ENCODE measurements at places on chromosomes 7 and 10. TPM values are rescaled to one million over a fixed set of nuclear protein-coding genes. Genes with fewer than 3 reads are reported as not detected.

GRCh38 chr7:16368885-16369284 lies 52.5 kb downstream of the CRPPA start:
- DNase-seq, result no peak

Gene GTPBP10
- 22.3 TPM for polyA plus RNA-seq

DNA sequence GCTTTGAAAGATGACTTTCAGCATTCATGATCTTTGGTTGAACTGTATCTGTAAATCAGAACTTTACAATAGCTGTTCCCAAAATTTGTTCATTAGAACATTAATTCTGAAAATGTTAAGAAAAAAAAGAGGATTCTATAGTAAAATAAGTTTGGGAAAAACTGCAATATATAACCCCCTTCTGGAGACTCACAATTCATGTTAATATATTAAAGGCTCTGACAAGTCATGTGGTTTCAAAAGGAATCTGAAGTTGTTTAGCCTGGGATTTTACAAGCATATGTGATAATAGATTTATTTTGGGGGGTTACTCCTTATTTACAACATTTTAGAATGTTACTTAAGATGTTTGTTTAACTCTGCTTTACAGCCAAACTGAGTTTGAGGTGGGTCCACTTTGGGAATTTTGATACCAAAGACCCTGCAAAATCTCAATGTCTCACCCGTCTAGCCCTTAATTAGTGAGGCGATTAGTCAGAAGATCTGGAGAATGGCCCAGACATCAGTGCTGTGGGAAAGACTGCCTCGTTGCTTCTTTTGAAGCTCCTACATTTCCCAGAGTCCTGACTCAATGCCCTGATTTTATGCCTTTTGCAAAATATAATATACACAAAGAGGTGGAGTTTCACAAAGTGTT lies 40.0 kb downstream of the CDK1 start:
- peak; percentile 57 for DNase-seq

Gene AP3M1
- 52.4 TPM for polyA plus RNA-seq

DNA sequence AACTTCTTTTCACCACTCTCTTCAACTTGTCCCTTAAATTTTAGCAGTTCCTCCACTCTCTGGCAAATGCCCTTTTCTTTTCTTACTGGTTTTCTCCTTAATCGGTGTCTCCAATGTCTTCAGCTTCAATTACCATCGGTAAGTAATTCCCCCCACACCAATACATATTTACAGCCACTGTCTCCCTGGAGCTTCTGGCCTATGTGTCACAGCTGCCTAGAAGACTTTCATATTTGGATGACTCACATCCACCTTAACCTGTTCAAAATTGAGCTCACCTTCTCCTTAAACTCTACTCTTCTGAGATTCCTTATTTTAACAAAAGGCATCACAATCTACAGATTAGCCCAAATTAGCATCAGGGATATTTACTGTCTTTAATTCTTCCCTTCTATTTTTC lies 380.4 kb downstream of the POM121L12 start:
- no peak for DNase-seq

GRCh38 chr7:127717502-127718339 lies 65.7 kb downstream of the SND1 start:
- no peak for DNase-seq

- no peak for DNase-seq
Measured at GRCh38 chr7:35725280-35725680, 30.3 kb upstream of the HERPUD2 start.

DNA sequence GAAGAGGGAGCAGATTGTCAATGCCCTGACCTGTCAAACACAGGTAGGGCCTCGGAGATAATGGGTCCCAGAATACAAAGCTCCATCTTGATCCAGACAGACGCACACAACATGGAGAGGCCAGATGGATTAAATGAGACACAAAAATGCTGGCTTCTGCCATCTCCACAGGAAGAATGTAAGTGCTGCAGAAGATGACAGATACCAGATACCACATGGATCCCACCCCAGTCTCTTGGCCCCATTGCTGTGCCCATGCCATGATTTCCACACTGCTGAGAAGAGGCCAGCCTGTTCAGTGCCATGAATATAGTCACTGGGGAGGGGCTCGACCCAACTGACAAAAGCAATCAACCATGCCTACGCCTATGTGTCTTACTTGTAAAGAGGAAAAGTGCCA lies 487.9 kb downstream of the PARD3 start:
- DNase-seq, result no peak

DNA sequence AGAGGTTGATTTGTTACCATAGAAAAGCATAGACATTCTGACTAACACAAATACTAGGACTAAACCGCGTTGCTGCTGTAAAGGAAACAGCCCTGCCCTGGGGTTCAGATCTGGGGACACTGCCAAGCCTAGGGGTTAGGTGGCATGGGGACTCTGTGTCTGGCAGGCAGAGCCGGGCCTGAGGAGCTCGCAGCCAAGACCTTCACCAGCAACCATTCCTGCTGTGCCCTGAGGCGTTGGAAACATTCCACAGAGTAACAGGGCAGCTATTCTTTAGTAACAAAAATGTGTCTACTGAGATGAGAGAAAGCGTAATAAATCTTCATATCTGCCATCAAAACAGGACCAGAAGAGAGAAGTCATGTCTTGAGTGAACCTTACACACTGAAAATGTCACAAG lies 280.5 kb downstream of the POM121L12 start:
- DNase-seq, result peak; percentile 33

Gene EGR2
- 1.3 TPM for polyA plus RNA-seq

DNA sequence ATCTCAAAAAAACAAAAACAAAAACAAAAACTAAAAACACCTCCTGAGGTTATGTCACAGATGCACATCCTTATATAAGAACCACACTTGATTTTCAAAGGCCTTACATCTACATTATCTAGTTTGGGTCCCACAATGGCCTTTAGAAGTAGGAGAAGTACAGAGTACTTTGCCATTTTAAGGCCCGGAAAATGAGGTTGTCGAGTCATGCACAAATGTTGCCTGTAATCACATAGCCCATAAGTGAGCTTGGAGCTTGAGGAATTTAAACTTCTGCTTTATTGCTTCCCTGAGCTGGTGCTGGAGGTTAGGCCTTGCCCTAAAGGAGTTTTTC lies 9.7 kb upstream of the MKRN1 start:
- no peak for DNase-seq

DNA sequence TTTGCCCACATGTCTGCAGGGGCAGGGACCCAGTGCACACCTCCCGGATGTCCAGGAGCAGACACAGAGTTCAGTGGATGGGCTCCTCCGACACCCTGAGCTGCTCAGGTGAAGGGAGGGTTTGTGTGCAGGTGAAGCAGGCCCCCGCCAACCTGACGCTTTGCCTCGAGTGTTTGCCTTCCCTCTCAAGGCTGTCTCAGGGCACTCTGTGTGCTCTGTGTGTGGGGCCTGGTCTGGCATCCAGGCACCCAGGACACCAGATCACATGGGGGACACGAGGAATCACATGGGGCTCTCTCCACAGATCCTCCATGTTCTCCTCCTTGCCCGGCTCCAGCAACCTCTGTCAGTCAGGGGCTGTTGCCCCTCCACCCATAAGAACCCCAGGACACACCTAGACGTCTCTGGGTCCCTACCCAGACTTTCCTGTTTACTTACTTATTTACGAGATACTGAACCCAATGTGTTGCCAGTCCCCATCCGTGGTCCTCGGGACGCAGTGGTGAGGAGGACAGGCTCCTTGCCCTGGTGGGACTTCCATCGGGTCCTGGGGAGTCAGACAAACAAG lies 99.5 kb downstream of the HTR5A start:
- DNase-seq, result no peak

DNA sequence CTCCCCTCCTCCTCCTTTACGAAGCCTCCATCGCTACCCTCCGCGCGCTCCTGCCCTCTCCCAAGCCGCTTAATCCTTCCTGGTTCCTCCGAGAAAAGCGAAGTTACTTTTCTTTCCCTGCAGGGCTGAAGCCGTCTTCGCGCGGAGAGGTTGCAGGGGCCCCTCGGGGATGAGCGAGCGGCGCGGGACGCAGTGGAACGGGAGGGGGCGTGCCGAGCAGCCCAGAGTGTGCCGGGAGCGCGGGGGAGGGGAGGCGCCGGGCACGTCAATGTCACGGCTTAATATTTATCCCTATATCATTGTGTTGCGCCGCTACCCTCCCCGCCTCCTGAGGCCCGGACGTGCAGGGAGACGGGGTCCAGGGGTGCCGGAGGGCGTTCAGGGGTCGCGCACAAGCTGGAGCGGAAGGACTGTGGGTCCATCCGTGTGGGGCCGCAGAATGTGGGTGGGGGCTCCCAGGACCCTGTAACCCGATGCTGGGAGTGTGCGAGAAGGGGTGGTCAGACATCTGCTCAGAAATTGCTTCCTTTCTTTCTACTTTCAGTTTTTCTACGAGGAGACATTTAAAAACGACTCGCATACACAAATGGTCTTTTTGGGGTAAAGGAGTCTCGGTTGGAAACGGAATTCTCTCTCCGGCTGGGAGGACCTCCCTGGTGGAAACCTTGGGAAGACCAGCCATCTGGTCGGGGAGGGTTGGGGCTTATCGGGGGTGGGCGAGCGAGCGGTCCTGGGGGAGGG lies 2.4 kb downstream of the CDK6 start:
- peak; percentile 82 for DNase-seq

Gene ZNF438
- 6.5 TPM for polyA plus RNA-seq

Gene TBXAS1
- 39.5 TPM for polyA plus RNA-seq

DNA sequence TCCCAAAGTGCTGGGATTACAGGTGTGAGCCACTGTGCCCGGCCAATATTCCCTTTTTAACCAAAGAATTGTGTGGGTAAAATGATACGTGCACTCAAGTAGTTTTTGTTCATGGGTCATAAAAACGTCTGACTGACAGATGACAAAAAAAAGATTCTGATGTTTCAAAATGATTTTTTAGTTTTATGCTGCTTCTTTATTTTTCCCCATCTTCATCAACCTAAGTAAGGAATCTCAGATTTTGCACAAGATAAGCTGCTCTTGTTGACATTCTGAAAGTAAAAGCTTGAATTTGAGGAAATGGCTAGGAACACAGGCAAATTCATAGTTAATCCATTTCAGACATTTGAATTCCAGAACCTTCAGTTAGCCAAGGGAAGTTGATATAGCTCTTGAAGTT lies 526.1 kb upstream of the NRP1 start:
- no peak for DNase-seq
